B cell (primary cell): ENCODE measurements at places on chromosomes 16 and 17. TPM values are rescaled to one million over a fixed set of nuclear protein-coding genes. Genes with fewer than 3 reads are reported as not detected.

DNA sequence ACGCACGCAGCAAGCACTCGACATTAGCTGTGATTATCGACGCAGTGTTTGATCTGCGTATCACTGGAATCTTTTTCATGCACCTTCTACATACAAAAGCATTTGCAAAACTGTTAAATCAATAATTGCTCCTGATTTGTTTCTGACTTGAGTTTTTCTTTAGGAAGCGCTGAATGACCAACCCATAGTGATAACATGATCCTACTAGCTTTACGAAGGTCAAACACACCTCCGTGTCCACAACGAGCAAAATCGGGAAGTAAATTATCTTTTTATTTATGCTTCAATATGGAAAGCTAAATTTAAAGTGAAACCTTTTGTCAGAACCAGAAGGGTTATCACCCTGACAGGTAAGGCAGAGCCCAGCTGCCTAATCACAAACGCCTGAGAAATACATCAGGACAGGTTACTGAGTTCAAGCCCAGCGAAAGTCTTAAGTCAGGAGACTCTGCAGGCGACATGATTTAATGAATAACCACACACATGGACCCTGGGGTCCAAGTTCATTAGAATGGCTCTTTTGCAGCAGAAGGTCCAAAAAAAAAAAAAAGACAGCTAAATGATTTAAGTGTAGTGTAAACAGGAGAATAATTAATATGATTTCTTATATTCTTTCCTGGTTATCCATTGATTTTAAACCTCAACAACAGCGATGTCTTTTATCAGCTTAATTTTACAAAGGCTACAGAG is 104.2 kb downstream of the ADCY9 start:
- no peak for DNase-seq

The OTOA gene
- polyA plus RNA-seq, result 0.06 TPM in 1 of 2 replicates, not detected in the other

GRCh38 chr17:16363749-16364536 is 10.7 kb upstream of the CENPV start:
- peak; percentile 81 for DNase-seq

- DNase-seq, result no peak
Measured at GRCh38 chr16:54577651-54578128, 291.1 kb upstream of the IRX3 start.

- no peak for DNase-seq
Measured at GRCh38 chr16:68434624-68435210, 13.6 kb downstream of the SMPD3 start.

The SMIM5 gene
- polyA plus RNA-seq, result 4.9 and 7.6 TPM in 2 replicates

The PERCC1 gene
- polyA plus RNA-seq, result 0.46 and 0.84 TPM in 2 replicates

The CDH3 gene
- 0.17 and 0.24 TPM in 2 replicates for polyA plus RNA-seq

The RAB26 gene
- 0.95 and 1.2 TPM in 2 replicates for polyA plus RNA-seq

The NTN3 gene
- polyA plus RNA-seq, result not detected in 2 replicates

DNA sequence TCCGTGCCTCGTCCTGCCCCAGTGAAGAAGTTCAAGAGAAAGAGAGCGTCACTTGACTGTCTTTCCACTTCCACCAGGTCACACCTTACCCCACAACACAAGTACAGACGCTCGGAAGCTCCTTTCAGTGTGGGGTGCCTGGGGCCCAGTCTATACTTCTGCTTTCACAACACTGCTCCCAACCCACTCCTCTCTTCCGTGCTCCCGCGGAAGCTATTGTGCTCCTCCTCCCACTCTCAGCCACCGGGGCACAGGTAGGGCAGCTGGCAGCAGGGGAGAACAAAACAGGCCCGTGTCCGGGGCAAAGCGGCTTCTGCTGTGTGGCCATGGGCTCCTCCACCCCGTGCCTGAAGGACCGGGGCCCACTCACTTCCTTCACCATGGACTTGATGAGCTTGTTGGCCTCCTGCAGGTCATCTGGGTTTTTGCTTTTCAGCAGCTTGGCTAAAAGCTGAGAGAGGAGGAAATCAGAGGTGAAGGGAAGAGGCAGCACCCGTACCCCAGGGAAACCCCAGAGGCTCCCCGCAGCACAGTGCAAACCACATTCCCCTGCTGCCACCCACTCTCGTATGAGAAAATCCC is 18.9 kb downstream of the GGA3 start:
- DNase-seq, result peak; percentile 80

GRCh38 chr17:41452281-41452680 is 11.5 kb upstream of the KRT38 start:
- no peak for DNase-seq

- no peak for DNase-seq
Measured at GRCh38 chr16:76749780-76750375, 441.1 kb upstream of the MON1B start.
